ENCODE measurements at places on chromosomes 5 and 9.

DNA sequence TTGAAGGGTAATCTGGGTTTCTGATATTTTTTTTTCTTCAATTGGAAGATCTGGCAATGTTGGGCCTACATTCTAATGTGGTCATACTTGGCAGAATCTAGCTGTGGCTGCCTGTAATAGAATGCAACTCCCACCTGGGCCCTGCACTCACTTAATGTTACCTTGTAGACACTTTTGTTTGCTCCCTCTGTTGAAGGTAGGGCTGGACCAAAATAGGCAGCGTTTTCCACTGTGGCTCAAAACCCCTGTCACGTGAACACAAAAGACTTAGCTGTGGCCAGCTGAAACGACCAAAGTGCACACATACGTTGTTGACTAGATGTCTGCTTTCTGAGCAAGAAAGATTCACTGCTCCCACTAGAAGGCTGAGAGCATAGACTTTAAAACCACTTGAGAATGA lies 117.6 kb upstream of the HMHB1 start:
- DNase-seq = no peak

DNA sequence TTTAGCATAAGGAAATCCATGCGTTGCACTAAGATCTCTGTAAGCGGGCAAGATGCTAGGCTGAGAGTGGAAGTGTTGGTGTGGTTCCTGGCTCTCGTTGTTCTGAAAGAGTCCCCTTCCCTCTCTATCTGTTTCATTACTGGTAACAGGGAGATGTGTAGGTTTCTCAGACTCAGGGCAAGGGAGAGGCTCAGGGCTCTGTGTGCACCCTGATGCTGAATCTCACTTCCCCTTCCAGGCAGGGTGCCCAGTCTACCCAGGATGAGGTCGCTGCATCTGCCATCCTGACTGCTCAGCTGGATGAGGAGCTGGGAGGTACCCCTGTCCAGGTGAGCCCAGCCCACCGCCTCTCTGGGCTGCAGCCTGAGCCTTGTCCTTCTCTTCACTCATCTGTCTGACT lies 45.7 kb downstream of the STOM start:
- no peak for DNase-seq

DNA sequence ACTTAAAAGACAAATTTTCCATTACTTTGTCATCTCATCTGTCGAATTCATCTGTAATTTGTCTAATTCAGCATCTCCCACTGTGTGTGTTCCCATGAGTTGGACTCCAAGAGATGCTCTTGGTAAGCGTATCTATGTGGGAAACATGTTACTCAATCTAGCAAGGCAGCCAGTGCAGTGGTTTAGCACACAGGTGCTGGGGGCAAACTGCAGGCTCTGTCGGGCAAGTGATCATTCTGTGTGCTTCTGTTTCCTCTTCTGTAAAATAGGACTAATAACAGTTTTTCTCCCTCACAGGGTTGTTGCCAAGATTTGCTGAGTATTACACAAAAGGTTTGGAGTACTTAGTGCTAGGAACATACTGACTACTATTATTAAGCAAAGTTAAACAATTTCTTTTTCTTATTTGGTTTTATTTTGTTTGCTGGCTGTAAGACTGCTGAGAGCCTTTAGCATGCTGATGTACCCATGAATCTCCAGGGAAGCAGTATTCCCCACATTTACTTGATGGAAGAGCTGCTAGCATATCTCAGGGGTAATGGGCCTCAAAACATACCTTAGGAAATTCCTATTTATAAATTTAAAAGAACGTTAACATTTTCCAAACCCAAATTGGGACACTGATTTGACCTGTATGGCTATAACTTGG lies 709 bp upstream of the GAPT start:
- DNase-seq = no peak

DNA sequence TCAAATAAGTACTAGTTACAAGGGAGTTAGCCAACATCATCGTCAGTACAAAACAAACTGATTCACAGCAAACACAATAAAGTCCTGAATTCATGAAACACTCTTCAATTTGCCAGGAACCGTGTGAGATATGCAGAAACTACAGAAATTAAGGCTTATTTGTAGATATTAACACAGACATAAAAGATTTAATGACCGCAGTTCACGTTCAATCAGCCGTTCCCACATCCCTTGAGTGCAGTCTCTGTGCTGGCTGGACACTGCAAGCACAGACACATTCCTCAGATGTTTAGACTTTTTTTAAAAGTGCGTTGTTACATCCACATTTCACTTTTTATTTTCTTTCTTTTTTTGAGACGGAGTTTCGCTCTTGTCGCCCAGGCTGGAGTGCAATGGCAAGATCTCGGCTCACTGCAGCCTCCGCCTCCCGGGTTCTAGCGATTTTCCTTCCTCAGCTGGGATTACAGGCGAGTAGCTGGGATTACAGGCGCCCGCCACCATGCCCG lies 566 bp upstream of the CEP78 start:
- DNase-seq = no peak

DNA sequence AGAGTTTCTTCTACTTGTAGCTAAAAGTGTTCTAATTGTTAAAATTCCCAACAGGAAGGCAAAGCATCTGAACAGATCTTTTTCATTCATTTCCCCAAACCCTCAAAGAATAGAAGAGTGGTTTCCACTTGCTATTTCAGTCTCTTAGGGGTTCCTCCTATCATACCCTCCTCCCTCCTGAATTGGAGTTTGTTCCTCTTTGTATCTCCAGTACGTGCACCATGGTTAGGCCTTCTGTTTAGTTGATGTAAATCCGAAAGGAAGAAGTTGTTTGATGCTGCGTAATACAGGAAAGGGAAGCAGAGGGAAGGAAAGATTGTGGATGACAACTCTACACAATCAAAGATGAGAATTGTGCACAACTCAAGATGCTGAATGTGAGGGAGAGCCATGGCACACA lies 303.6 kb downstream of the PIK3R1 start:
- no peak for DNase-seq

Measured in adrenal gland (tissue), 19 donors.